ENCODE measurements at places on chromosomes 11 and 22.

- no peak for DNase-seq
Observed at GRCh38 chr11:65744026-65744698, 23.6 kb upstream of the RNASEH2C start.

DNA sequence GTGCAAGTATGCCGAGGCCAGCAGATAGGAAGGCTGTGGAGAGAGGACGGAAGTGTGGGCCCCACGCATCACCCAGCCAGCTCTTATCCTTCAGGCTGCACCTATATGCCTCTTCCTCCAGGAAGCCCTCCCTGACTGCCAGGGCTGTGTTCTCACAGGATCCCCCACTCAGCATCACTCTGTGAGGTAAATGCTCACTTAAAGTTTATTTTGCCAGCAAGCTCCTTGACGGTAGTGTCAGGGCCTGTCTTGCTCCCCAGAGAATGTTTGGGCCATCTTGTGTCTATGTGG, 4.4 kb downstream of the TBX10 start:
- no peak for DNase-seq

DNA sequence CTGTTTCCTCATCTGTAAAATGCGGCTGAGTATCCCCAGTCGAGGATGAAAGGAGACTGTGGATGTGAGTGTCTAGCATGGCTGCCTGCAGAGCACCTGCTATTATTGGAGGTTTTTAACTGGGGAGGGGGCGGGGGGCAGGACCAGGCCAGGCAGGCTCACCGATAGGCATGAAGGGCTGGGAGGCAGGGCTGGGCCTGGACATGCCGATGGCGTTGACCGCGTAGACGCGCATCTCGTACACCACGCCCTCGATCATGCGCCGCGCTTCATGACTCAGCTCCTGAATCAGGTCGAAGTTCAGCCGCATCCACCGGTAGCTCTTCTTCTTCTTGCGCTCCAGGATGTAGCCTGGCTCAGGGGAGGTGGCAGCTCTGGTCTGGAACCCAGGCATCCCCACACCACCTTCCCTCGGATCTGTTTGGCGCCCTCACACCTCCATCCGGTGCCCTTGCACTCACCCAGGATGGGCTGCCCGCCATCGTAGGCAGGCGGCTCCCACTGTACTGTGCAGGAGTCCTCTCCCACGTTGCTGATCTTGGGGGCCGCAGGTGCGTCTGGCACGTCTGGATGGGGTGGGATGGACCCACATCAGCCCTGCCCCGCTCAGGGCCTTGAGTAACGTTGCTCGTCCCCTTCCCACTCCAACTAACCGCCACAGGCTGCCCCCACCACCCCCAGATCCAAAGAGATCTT, 15.1 kb downstream of the MYBPC3 start:
- no peak for DNase-seq

DNA sequence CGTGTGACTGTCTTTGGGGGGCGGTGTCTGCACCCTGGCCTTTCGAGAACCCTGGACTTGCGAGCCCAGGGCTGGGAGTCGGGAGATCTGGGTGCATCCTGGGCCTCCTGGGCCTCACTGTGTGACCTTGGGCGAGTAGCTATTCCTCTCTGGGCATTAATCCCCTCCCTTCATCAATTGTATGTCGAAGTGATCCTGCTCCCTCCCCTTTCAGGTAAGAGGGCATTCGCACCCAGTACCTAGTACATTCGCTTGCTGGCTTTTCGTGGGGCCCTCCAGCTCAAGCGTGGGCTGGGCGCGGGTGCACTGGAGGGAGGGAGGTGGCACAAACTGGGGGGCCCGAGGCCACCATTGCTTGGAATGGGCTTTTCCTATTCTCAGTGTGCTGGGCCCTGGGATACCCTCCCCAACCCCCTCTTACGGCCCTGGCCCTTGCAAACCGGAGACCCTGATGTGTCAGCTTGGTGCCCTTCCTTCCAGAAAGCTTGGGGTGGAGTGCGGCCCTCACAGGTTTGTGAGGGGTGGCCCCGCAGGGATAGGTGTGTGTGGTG, 530 bp downstream of the USP35 start:
- DNase-seq: no peak

DNA sequence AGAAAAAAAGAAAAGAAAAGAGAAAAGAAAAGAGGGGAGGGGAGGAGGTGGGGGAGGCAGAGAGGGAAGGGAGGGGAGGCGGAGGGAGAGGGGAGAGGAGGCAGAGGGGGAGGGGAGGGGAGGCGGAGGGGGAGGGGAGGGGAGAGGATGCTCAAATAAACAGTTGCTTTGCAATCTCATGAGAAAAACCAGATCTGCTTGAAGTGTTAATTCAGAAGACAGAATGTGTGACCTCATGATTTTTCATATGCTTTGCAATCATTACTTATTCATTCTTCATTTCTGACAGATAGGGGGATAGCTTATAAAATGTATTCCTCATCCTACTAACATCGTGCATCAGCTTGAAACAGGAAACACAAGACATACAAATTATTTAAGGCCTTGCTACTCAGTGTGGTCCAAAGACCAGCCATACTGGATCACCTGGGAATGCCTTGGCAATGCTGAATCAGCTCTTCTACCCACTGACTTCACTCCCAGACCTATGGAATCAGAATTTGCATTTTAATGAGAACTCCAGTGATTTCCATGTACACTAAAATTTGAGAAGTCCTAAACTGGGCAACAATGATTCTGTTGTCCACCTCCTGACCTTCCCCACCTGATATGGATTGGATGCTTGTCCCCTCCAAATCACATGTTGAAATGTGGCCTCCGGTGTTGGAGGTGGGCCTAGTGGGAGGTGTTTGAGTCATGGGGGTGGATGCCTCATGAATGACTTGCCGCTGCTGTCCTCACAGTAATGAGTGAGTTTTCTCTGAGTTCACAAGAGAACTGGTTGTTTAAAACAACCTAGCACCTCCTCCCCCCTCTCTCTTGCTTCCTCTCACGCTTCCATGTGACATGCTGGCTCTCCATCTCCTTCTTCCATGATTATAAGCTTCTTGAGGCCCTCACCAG, 69.2 kb downstream of the CCDC34 start:
- DNase-seq: no peak
